ENCODE measurements at places on chromosomes 11 and 22.

DNA sequence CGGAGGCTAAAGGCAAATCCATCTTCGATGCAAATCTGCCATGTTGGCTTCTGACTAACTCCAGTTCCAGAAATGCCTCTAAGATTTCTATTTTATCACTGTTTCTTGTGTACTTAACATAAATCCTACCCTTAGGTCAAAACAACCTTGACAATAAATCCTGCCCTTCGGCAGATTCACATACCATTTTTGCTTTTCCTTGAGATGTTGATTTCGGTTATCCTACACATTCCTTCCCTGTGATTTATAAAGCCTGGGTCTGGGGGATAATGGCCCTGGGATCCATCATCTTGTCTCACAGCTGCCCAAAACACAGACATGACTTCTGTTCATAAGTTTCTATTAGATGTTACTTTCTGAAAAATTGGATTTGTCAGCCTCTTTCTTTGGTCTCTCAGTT lies 231.7 kb upstream of the CARD18 start:
- no peak for DNase-seq

GRCh38 chr11:72257570-72257969 lies 13.6 kb upstream of the PHOX2A start:
- no peak for DNase-seq

DNA sequence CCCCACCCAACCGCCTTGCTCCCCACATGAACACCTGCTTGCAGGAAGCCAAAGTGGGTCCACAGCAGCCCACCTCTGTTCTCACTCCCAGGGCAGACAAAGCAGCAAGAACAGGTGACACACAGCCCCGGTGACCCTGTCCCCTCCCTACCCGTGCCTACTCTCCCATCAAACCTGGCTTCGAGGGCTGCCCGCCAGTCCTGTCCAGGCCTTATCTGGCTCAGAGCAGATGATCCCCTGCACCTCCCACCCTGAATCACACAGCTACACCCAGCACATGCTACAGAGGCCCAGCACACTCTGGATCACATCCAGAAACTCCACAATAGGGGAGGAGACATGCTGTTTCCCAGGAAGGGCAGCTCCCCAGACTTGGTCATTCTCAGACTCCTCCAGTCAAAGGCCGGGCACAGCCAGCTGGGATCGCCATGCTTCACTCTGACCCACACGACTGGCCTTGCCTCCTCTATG lies 6.2 kb upstream of the RGL4 start:
- DNase-seq = no peak

GRCh38 chr11:13760115-13760514 lies 91.6 kb downstream of the FAR1 start:
- peak; percentile 86 for DNase-seq

- no peak for DNase-seq
Measured at GRCh38 chr11:1116666-1117390, 40.9 kb upstream of the MUC5AC start.

DNA sequence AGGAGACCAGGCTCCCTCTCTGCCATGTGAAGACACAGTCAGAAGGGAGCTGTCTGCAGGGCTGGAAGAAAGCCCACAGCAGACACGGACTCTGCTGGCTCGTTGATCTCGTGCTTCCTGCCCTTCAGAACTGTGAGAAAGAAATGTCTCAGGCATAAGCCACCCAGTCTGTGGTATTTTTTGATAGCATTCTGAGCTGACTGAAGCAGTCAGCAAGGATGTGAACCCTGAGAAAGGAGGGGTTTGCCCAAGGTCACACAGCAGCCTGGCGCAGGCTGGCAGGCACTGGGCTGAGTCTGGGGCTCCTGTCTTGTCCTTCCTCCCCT lies 255.1 kb upstream of the B3GAT1 start:
- no peak for DNase-seq

DNA sequence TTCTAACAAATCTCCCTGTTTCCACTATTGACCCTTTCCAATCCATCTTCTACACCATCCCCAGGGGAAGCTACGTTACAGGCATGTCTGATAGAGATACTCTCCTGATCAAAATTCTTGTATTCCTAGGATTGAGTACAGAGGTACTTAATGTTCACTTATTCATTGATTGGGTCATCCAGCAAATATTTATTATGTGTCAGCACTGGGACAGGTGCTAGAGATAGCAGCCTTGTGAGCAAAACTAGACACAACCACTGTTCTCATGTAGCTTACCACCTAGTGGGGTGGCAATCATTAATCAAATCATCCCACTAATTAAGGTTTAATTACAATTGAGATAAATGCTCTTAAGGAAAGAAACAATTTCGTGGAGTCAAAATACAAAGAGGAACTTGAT lies 9.4 kb upstream of the RTCB start:
- no peak for DNase-seq

DNA sequence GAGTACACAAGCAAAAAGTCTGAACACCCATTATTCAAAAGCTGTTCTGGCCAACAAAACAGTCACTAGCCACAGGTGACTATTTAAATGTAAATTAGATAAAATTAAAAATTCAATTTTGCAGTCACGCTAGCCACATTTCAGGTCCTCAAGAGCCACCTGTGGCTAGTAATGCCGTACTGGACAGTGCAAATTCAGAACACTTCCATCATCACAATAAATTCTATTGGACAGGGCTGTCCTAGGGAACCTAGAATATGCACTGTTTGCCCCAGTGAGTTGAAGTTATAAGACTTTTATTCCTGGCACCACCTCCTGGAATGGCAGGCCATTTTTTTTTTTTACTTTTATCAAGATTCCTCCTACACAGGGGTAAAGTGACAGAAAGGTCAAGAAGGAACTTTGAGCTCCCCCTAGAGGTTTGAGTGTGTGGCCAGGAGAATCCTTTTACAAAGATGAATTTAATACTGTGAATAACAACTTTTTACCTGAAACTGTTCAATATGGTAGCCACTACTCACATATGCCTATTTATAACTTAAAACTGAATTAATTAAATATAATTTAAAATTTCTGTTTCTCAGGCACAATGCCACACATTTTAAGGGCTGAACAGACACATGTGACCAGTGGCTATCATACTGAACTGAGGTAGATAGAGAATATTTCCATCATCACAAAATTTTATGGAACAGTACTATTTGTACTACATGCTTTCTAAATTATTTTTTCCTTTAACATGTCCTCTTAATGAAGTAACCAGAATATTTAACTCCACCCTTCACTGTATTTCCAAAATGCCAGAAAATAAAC lies 6.5 kb downstream of the MSANTD2 start:
- DNase-seq = peak; percentile 59

GRCh38 chr11:9341638-9342178 lies 27.3 kb upstream of the TMEM41B start:
- DNase-seq = no peak

- DNase-seq = peak; percentile 42
Measured at GRCh38 chr11:106733635-106734034, 284.6 kb downstream of the GUCY1A2 start.

DNA sequence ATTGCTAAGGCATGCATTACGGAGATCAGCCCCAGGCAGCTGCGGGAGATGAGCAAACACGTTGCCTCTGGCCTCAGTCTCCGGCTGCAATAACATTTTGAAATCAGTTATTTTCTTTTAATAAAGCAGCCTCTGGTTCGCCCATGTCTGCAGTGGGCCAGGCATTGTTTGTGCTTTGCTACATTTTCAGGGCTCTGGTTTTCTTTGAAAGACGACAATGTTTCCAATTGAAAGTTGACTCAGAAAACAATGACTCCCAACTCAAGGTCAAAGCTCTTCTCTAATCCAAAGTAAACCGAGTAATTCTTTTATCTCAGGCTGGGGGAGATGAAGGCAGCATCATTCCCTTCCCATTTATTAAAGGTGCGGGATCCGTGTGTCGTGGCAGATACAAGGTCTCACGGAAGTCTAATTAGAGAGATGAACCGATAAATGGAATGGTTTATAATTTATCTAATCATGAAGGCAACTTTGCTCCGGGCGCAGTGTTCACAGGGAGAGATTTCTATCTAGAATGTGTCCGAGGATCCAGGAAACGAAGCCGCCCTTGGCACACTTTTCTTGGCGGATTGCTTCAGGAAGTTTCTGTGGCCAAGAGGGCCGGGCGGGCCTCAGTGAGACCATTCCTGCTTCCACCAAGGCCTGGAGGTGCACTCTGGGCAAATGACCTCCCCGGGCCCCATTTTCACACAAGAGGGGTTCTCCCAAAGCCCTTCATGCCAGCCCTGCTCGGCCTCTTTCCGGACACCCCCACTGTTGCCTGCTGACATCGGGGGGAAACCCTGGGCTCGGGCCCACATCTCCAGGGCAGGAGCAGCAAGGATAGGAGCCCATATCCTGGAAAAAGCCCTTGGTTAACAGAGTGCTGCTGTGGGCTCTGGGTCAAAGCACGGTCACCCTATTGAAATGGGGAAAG lies 811.4 kb downstream of the BRD1 start:
- DNase-seq = no peak

DNA sequence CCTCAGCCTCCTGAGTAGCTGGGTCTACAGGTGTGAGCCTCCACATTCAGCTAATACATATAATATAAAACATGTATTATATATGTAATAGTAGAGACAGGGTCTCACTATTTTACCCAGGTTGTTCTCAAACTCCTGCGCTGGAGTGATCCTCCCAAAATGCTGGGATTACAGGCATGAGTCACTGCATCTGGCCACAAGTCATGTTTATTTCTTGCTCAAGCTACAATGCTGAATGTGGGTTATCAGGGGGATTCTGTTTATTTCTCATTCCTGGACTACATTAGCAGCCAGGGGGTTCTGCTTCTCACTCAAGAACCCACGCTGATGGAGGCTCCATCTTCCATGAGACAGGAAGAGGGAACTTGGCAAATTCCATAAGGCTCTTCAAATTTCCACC lies 24.8 kb downstream of the FOLR3 start:
- no peak for DNase-seq

GRCh38 chr22:46025973-46026898 lies 49.3 kb upstream of the WNT7B start:
- no peak for DNase-seq

DNA sequence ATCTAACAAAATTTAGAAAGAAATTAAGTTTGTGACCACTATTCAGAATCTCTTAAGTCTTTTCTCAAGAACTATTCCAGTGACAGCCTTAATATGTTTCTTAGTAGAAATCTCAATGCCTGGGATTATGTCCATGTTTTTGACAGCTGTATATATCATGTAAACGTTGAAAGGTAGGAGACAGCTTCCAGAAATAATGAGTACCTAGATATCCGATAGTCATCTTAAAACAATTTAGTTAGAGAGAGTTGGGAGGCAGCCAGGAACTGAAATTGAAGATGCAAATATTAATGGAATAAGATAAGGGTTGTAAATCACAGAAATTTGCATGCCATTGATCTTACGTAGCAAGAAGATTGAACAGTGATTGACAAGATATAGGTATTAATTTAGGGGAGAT lies 955.2 kb downstream of the JRKL start:
- DNase-seq = no peak

DNA sequence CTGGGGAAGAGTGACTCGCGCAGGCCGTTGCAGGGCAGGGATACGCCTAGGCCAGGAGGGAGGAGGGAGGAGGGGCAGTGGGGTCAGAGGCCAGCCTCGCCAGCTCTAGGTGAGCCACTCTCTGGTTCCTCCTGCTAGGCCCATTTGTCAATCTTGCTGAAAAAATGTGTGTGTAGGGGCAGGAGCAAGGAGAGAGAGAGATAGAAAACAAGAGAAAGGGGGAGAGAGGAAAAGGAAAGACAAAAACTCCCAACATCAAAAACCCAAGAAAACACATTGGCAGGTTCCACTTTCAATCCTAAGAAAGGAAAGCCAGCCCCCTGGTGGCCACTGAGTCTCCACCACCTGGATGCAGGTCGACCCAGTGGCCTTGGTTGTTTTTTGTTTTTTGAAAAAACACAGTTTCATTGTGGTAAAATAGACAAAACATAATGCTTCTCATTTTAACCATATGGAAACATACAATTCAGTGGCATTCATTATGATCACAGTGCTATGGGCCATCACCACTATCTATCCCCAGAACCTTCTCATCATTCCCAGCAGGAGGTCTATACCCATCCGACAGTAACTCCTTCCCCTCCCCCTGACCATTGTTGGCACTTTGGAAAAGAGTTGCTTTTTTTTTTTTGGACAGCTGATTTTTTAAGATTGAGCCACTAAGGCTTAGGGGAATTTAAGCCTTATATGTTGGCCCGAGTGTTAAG lies 10.9 kb downstream of the OMP start:
- DNase-seq = peak; percentile 41

GRCh38 chr11:110297076-110297725 lies 787 bp upstream of the RDX start:
- DNase-seq = peak; percentile 42

GRCh38 chr11:69280994-69281393 lies 13.0 kb upstream of the MYEOV start:
- DNase-seq = peak; percentile 97

- peak; percentile 49 for DNase-seq
Measured at GRCh38 chr11:67053896-67054329, 2.7 kb upstream of the RHOD start.

Data from kidney tubule cell (primary cell).